Hepatocyte (in vitro differentiated cells): ENCODE measurements at places on chromosomes 3 and 15.

GRCh38 chr3:11381563-11381962 lies 109.4 kb downstream of the ATG7 start:
- no peaks in the 10 kb centered on the region for H3K27me3 ChIP-seq
- H3K27ac ChIP-seq: no peak overlapping the region
- DNase-seq: no peak
- no peaks in the 10 kb centered on the region for H3K36me3 ChIP-seq

GRCh38 chr3:195176776-195177175 lies 94.2 kb downstream of the XXYLT1 start:
- no peak overlapping the region for H3K4me3 ChIP-seq
- H3K27me3 ChIP-seq: no peaks in the 10 kb centered on the region
- no peaks in the 10 kb centered on the region for H3K36me3 ChIP-seq
- DNase-seq: no peak
- H3K27ac ChIP-seq: no peak overlapping the region

- no peaks in the 10 kb centered on the region for H3K36me3 ChIP-seq
- H3K27ac ChIP-seq: peak overlapping the region; percentile 92
- H3K27me3 ChIP-seq: no peaks in the 10 kb centered on the region
- DNase-seq: peak; percentile 20
- H3K4me1 ChIP-seq: peaks cover 5% of the 10 kb centered on the region
Measured at GRCh38 chr3:119580067-119580760, 922 bp downstream of the ADPRH start.

DNA sequence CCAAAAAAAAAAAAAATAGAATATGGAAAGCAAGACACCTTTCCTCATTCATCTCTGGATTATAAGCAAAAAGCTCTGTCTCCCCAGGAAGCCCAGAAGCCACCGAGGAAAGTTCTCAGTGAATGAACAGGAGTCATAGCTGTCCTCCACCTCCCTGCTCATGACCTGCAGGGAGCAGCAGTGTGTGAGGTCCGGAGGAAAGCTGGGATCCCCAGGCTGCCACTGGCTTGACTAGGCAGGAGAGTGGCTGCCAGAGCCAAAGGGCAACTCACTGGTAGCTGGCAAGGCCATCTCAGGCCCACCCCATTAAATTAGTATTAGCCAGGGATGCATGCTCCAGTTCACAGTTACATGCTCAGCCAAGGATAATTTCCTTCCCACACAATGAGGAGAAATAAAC lies 191.6 kb upstream of the STT3B start:
- no peaks in the 10 kb centered on the region for H3K27me3 ChIP-seq
- no peak overlapping the region for H3K27ac ChIP-seq
- H3K4me3 ChIP-seq: no peak overlapping the region
- no peaks in the 10 kb centered on the region for H3K4me1 ChIP-seq

GRCh38 chr3:180142041-180142440 lies 105.3 kb upstream of the PEX5L start:
- no peaks in the 10 kb centered on the region for H3K4me1 ChIP-seq
- no peaks in the 10 kb centered on the region for H3K27me3 ChIP-seq
- DNase-seq: no peak
- no peak overlapping the region for H3K27ac ChIP-seq

DNA sequence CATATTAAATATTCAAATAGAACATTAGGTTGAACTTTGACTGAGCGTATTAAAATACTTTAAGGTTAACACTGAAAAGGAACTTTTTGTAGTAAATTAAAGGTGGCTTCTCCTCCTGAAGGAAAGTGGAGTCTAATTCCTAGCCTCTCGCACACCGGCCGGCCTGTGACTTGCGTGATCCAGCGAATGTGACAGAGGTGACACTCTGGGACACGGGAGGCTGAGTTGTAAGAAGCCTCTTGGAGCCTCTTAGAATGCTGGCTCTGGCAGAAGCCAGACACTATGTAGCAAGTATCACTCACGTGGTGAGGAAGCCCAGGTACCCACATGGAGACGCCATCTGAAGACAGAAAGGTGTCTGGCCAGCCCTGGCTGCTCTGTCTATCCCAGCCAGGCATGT lies 64.9 kb upstream of the NSMCE3 start:
- H3K4me1 ChIP-seq: no peaks in the 10 kb centered on the region
- DNase-seq: no peak
- no peaks in the 10 kb centered on the region for H3K27me3 ChIP-seq
- H3K27ac ChIP-seq: no peak overlapping the region
- H3K36me3 ChIP-seq: no peaks in the 10 kb centered on the region

DNA sequence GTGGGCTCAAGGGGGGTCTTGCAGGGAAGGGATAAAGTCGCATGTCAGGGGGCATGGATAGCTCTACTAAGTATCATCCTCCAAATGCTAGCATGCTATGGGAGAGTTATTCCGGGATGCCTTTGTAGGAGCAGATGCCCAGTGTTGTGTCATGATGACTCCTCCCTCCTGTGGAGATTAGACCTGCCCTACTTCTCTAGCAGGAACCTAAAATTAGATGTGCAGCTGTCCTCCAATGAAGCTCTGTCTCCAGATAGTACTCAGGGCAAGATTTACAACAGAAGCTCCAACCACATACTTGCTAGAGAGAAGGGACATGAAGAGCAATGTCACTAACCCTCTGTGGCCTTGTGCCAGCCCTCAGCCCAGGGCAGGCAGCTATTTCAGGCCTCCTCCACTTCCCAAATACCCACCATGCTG lies 82.5 kb downstream of the AGBL1 start:
- H3K4me1 ChIP-seq: peaks cover 29% of the 10 kb centered on the region
- H3K27ac ChIP-seq: no peak overlapping the region
- no peak for DNase-seq
- no peak overlapping the region for H3K4me3 ChIP-seq

- no peak for DNase-seq
- H3K27me3 ChIP-seq: no peaks in the 10 kb centered on the region
- no peaks in the 10 kb centered on the region for H3K4me1 ChIP-seq
- no peak overlapping the region for H3K4me3 ChIP-seq
- H3K27ac ChIP-seq: no peak overlapping the region
Measured at GRCh38 chr3:42871592-42872196, 4.0 kb downstream of the CYP8B1 start.

DNA sequence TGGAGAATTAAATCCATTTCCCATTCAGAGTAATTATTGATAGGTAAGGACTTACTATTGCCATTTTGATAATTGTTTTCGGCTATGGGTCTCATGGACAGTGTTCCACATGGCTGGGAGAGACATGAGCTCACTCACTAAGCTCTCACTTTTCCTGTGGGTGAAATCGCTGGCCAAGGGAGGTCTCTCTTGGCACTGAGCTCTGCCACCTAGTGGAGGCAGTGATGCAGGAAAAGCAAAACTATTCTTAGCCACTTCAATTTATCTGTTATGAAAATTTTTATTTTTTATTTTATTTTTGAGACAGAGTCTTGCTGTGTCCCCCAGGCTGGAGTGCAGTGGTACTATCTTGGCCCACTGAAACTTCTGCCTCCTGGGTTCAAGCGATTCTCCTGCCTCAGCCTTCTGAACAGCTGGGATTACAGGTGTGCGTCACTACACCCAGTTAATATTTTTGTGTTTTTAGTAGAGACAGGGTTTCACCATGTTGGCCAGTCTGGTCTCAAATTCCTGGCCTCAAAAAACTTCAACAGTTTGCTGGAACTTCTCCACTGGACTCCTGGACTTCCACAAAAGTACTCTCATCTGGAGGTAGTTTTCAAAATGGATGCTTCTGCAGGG lies 4.7 kb upstream of the RNF13 start:
- H3K27me3 ChIP-seq: no peaks in the 10 kb centered on the region
- peaks cover 7% of the 10 kb centered on the region for H3K4me1 ChIP-seq
- H3K27ac ChIP-seq: no peak overlapping the region
- H3K36me3 ChIP-seq: no peaks in the 10 kb centered on the region
